Sciatic nerve (tissue), 2 donors: ENCODE measurements at places on chromosomes 13 and 19. TPM values are rescaled to one million over a fixed set of nuclear protein-coding genes. Genes with fewer than 3 reads are reported as not detected.

GRCh38 chr19:56740501-56740900 lies 68.9 kb upstream of the ZNF835 start:
- no peak for DNase-seq

DNA sequence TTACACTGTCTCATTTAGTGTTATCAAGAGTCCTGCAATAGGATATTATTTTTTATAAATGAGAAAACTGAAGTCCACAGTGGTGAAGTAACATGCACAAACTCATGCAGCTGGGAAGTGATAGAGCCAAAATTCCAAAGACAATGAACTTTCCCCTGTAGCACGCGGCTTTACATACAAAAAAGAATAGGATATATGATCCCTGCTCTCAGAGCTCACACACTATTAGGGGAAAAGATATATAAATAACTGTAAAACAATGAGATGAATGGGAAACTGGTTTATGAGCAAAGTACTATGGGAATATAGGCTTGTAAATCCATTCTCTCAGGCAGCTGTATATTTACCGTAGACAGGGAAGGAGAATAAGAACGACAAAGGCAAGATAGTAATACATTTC lies 39.7 kb downstream of the THSD1 start:
- no peak for DNase-seq

- no peak for DNase-seq
Measured at GRCh38 chr13:73303851-73304250, 245.0 kb downstream of the KLF5 start.

DNA sequence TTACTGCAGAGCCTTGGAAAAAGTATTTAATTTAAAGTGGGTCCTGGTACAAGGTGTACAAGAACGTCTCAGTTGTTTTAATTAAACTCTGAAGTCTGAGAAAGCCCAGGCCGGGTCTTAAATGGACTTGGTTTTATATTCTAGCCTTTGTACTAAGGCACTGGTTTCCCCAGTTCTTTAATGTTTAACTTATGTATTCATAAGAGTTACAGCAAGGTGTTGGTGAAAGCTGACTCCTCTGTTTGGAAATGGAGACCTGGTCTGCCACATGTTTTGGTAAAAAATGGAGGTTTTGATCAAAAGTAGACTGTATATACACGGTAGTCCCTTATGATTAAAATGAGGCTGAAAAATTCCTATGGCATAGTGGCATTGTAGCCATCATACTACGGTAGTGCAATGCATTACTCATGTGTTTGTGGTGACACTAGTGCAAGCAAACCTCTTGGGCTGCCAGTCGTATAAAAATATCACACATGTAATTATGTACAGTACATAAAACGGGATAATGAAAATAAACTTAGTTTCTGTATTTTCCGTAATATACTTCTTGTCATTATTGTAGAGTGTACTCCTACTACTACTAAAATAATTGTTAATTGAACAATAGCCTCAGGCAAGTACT lies 883.4 kb upstream of the SPRY2 start:
- no peak for DNase-seq

DNA sequence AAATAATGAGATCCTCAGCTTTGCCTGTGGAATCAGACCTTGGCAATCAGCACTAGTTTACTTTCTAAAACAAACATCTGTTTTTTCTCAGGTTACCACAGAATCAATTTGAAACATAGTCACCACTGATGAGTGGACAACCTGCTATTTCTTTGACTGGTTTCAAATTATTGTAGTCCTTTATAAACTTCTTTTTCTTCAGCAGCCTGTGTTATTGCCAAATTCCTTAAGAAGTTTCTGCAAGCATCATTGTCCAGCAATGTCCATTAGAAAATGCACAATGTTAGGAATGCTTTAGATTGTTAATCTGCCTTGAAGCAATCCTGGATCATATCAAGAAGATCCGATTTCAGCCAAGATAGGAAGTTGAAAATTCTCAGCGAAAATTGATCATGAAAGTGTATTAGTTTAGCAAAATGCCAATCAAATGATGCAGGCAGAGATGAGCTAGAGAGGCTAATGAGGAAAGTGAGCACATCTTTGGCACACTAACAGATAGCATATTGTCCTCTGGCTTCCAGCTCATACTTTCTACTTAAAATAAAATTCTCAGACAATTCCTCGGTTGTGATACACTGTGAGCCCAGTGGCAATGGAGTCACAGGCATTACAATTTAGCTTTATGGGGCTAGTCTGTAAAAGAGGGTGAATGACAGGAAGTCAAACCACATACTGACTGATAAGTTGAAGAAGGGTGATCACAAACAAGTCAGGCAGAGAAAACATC lies 270.6 kb downstream of the SLITRK6 start:
- DNase-seq = no peak

- DNase-seq = no peak
Measured at GRCh38 chr19:3138268-3138667, 2.4 kb downstream of the GNA15 start.

DNA sequence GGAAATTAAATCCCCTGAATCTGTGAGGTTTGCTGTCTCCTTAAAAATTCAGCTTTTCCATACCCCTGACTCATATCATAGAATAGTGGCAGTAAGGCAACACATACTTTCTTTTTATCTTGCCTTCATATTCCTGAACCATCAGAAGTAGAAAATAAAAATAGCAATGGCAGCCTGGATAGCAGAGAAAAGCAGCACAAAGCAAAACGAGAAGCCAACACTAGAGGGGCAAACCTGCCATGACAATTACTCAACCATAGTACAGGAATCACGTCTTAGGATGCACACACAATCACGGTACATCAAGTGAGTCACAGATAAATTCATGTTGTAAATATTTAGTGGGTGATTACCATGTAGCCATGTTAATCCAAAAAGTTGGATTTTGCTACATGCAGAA lies 343.0 kb downstream of the ITGBL1 start:
- no peak for DNase-seq

GRCh38 chr19:447816-448560 lies 12.8 kb downstream of the SHC2 start:
- DNase-seq = no peak

GRCh38 chr19:1298235-1298634 lies 12.6 kb downstream of the EFNA2 start:
- DNase-seq = no peak

DNA sequence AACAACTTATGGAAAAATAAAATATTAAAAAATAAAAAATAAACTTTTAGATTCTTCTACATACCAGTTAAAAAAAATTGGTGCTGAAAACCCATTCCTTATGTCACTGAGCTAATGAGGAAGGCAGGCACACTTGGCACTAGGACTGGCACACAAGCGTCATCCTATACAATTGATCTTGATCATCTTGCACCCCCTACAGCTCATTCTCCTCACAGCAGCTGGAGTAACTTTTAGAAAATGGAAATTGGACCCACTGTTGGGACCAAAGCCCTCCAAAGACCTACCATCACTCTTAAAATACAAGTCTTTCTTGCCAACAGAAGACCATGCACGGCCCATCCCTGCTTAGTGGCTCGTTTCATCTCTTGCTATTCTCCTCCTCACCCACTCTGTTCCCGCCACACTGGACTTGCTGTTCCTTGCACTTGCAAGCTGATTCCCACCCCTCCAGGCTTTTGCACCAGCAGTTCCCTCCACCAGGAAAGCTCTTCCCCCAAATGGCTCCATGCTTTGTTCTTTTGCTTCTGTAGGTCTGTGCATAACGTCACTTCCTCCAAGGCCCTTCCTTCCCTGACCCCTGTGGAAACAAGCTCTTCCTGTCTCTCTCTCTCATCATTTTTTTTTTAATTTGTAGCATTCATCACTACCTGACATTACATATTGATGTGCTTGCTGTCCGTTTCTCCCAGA lies 11.6 kb downstream of the CTU1 start:
- no peak for DNase-seq

- no peak for DNase-seq
Measured at GRCh38 chr13:50576156-50576555, 267.3 kb downstream of the DLEU7 start.

GRCh38 chr13:35499196-35499662 lies 22.7 kb upstream of the MAB21L1 start:
- DNase-seq = no peak

The ABHD8 gene
- total RNA-seq = 14.9 TPM

The VSIG10L gene
- total RNA-seq = 1.8 TPM

The ZNF534 gene
- total RNA-seq = 2.3 TPM

The PLIN5 gene
- total RNA-seq = 17.1 TPM

The NALCN gene
- 8.8 TPM for total RNA-seq

The GSX1 gene
- not detected for total RNA-seq
